ENCODE measurements at places on chromosomes 4 and X.
A peak's percentile ranks its signal among the peaks of the same experiment; 100 is the strongest.

GRCh38 chrX:76184276-76184675 is 11.4 kb downstream of the PBDC1 start:
- no peak for DNase-seq

DNA sequence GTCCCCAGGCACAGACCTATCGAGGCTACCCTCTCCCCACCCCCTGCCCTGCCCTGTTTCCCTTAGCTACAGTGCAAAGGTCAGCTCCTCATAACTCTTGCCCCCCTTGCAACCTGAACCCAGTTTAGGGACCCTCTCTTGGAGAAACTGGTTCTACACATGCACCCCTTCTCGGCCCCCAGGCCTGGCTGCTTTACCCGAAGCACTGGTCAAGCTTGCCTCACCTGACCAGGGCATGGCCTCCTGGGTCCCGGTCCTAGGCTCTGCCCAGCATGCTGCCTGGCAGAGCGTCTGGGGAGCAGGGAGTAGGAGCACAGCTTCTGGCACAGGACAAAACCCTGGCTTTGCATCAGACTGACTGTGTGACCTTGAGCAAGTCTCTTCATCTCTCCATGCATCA is 28.0 kb downstream of the ZNF185 start:
- DNase-seq = no peak

- DNase-seq = no peak
These were observed 53.3 kb downstream of the CAMK2D start for GRCh38 chr4:113708250-113708649.

DNA sequence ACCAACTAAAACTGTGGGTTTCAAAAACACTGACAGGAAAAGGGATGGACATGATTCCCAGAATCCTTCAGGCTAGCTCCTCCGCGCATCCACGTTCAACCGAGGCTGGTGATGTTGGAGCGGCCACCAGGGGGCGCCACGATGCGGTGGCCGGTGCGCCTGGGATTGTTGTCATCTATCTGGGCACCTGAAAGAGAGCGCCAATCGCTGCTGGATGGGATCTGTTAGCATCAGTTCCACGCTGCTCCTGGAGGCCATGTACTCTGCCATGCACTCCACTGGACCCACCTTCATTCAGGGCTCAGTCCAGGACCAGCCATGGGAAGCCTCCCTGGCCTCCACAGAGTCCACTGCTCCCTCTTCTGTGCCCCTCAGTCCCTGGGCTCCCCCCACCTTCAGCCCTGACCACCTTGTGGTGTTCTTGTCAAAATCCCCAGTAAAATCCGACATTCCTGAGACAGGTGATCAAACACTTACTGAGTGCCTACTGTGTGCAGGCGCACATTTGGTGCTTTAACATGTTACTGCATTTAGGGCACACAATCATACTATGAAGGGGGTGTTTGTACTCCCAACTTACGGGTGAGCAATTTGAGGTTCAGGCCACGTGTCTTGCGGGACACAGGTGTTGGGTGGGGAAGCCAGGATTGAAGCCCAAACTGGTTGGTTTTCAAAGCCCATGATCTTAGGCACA is 71.1 kb downstream of the CRMP1 start:
- DNase-seq = no peak

GRCh38 chrX:150690126-150690525 is 3.1 kb upstream of the MTMR1 start:
- DNase-seq = no peak

DNA sequence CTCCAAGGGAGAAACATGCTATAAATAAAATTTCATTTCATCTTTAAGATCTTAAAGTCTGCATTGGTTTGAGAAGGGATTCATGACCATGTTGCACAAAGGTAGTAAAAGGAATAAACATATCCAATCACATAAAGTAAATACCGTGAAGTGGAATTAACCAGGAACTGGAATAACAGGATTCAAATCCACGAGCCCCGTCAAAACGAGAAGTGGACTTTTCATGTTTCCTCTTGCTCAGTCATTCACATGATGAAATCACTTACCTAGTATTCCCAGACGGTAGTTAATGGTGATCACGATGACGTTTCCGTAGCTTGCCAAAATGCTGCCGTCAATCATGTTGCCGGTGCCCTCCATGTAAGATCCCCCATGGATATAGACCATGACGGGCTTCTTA is 199.7 kb downstream of the NLGN4X start:
- peak; percentile 34 for DNase-seq

GRCh38 chr4:42453612-42454011 is 56.3 kb downstream of the SHISA3 start:
- no peak for DNase-seq

GRCh38 chrX:68807818-68808217 is 21.0 kb upstream of the EFNB1 start:
- DNase-seq = no peak

DNA sequence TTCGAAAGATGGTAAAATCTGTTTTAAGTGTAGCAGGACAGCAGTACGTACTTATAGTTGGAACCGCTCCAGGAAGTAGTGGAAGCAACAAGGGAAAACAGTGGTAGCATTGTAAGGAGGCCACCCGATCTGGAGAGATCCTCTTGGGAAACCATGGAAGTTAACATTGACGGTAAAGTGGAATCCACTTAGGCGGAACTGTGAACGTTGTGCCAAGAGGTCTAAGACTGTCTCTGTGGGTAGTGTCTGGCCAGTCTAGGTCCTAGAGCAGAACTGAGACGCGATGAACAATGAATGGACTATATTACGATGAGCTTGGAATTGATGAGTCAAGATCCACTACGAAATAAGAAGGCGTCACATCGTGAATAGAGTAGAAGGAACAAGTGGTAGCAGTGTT is 124.0 kb downstream of the TENM3 start:
- no peak for DNase-seq

- no peak for DNase-seq
These were observed 722 bp downstream of the FGF16 start for GRCh38 chrX:77447653-77448569.

DNA sequence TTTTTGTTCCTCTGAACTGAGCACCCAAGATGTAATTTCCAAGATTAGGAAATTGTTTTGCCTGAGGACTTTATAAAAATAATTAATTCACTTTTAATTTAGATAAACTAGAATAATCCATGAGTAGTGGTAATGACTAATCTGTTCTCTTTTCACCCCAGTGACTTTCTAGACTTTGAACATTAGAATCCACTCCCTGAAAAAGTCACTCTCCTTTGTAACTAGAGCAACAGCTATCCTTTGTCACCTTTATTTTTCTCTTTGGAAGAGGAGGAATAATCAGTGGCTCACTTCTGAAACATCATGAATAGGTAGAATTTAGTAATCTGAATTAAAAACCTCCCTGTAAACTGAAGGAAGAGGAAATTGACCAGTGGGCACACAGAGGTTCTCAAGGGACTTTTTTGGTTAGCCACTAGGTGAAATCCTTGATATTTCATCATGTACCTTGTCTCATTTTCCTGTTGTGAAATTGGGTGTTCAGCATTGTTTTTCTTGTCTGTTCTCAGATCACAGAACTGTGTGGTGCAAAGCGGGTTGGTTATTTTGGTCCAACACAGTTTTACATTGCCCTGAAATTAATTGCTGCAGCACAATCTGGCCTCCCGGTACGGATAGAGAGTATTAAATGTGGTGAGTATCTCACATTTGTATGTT is 59.4 kb downstream of the REPS2 start:
- no peak for DNase-seq

GRCh38 chrX:155231163-155231562 is 14.9 kb downstream of the VBP1 start:
- no peak for DNase-seq
